NCI-H510A treated with DMSO at 0.1 percent for 48 hours (cell line): ENCODE measurements at places on chromosomes 3 and 15.
A peak's percentile ranks its signal among the peaks of the same experiment; 100 is the strongest.

- DNase-seq, result no peak
Observed at GRCh38 chr15:39302936-39303335, 277.9 kb upstream of the THBS1 start.

- no peak for DNase-seq
Observed at GRCh38 chr15:29959384-29960137, 123.2 kb upstream of the GOLGA8J start.

DNA sequence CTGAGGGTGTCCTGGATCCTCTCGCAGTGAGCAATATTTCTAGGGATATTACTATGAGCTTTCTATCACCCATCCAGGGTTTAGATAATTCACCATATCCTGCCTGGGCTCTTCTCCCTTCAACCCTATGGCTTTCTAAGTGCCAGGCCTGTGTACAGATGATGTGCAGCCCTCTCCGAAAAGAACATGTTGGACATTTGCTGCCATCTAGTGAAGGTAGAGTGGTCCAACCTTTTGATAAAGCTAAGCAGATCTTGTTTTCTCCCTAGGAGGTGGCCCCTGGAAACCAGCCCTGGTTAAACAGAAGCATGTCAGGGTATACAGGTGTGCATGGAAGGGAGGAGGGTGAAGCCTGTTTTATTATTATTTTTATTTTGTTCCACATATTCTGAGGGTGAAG lies 27.9 kb upstream of the SCN10A start:
- peak; percentile 42 for DNase-seq

DNA sequence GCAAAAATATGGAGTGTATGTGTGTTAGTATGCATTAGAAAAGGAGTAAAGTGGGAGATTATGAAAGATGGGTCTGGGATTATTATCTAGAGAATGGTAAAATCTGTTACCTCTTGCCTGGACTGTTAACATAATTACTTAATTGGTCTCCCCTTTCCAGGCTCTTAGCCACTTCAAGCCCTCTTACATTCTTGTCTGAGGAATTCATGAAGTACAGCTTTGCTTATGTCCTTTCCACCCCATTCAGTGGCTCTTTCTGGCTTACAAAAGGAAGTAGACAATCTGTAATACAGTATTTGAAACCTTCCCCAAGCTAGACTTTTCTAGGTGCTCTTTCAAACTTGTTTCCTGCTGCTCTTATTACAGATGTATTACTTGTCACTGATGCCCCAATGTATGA lies 129.8 kb downstream of the MBNL1 start:
- no peak for DNase-seq

- no peak for DNase-seq
Observed at GRCh38 chr3:98513091-98513511, 9.6 kb downstream of the CLDND1 start.

- DNase-seq, result no peak
Observed at GRCh38 chr15:41501191-41501917, 7.7 kb downstream of the ITPKA start.

DNA sequence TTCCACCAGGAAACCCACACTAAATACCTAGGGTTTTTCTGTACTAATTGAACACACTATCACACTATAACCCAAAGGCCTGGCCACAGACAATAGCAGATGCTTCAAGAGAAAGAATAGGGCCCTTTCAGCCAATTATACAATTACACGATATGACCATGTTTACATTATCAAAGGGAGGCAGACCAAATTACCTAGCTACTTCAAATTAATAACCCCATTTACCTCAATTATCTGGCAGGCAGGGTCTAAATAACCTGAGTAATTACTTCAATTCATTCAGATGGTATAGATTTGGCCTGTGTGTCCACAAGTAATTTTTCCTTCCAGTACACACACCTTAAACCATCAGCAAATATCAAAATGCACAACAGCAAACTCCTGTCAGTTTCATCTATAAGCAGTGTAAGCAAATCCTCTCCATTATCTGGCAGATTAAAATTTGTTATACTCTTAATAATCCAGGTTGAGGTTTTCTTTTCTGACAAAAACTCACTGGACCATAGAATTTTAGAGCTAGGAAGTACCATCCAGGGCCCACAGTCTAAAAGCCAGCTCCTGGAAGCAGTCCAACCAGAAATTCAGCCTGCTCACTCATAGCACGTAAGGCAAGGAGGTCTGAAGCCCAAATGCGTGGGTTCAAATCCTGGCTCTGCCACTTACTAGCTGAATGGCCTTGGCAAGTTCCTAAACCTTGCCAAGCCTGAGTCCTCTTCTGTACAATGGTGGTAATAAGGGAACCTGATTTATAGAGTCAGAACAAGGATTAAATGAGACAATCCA lies 51.8 kb downstream of the RFTN1 start:
- no peak for DNase-seq

GRCh38 chr3:12638105-12638504 lies 25.8 kb downstream of the RAF1 start:
- DNase-seq, result no peak

- DNase-seq, result no peak
Observed at GRCh38 chr15:64851503-64851840, 9.8 kb downstream of the PLEKHO2 start.
